Esophagus squamous epithelium (tissue), 5 donors: ENCODE measurements at places on chromosomes 16 and 17. TPM values are rescaled to one million over a fixed set of nuclear protein-coding genes. Genes with fewer than 3 reads are reported as not detected.

Gene MMP15
- total RNA-seq: 2.9 TPM

GRCh38 chr17:40378966-40379365 is 14.4 kb upstream of the GJD3 start:
- no peaks in the 10 kb centered on the region for H3K27me3 ChIP-seq
- no peaks in the 10 kb centered on the region for H3K4me1 ChIP-seq
- no peaks in the 10 kb centered on the region for H3K36me3 ChIP-seq
- no peak for DNase-seq

Gene ABCC1
- total RNA-seq: 47.7 TPM

Gene CCL1
- total RNA-seq: not detected

- peak overlapping the region; percentile 73 for H3K4me3 ChIP-seq
- H3K36me3 ChIP-seq: no peaks in the 10 kb centered on the region
- DNase-seq: no peak
- peaks cover 29% of the 10 kb centered on the region for H3K4me1 ChIP-seq
Measured at GRCh38 chr17:1203111-1203966, 23.6 kb upstream of the ABR start.

DNA sequence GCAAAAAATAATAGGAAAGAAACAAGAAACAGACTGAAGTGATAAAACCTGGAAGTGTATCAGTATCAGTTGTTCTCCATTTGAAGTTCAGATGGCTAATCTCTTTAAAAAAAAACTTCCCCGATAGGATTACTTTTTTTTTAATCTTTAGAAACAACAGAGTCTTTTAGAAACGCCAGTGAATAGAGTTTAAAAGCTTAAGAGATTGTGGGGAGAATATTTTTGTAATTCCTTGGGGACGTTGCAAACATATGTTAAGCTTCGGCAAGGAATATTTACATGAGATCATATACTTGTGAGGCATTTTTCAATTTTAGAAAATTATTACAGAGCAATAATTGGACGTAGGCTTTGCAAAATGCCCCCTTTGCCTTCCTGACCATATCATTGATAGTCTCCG is 13.2 kb downstream of the MAF start:
- H3K36me3 ChIP-seq: no peaks in the 10 kb centered on the region
- peaks cover 4% of the 10 kb centered on the region for H3K4me1 ChIP-seq
- H3K27ac ChIP-seq: no peak overlapping the region

DNA sequence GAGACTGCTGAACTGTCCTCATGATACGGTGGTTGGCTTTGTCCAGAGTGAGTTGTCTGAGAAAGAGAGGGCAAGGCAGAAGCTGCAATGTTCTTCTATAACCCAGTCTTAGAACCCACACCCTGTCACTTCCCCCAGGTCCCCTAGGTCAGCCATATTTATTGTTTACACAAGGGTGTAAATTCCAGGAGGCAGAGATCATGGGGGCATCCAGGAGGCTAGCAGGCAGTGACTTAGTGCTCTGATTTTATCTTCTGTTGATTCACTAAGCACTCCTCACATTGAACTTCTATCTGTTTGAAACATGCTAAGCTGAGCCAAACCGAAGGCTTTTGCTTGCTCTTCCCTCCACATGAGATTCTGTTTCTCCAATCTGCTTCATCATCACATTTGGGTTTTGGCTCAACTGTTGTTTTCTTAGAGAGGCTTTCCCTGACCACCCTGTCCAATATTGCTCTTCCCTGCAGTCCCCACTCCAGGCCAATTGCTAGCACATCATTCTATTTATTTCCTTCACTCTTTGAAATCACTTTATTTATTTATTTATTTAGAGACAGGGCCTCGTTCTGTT is 34.3 kb upstream of the SHISA9 start:
- H3K27me3 ChIP-seq: no peaks in the 10 kb centered on the region
- H3K27ac ChIP-seq: no peak overlapping the region
- DNase-seq: no peak

DNA sequence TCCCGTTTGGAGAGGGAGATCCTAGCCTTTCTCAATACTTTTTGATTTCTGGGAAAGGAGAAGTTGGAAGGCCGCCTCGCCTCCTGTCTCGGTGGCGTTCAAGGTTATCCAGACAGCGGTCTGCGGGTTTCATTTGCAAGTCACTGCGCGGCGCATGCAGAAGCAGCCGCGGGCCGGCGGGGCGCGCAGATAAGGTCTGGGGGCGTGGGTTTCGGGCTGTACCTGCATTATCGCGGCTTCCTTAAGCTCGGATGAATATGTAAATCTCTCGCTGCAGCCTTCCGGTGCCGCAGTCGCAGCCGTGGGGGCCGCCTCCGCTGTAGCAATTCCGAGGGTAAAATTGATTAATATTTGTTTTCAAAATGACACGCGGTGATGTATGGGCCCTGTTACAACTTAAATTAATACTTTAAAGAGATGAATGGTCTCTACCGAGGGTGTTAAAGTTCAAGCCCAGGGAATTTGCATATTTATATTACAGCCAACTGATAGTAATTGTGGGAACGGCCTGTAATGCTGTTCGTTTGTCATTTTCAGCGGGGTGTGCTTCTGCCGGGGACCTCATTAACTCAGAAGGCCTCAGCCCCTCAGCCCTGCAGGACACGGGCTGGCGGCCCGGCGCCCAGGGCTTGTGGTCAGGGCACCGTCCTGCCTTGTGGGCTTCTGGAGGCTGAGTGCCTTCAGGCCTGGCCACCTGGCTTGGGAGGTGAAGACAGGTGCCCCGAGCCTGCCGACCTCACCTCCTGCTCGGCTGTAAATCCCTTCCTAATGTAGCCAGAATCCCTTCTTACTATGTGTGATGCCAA is 99.4 kb downstream of the CYLD start:
- H3K36me3 ChIP-seq: no peaks in the 10 kb centered on the region
- H3K27ac ChIP-seq: no peak overlapping the region
- no peak for DNase-seq
- peaks cover 8% of the 10 kb centered on the region for H3K4me1 ChIP-seq

Gene DNAI2
- total RNA-seq: not detected

DNA sequence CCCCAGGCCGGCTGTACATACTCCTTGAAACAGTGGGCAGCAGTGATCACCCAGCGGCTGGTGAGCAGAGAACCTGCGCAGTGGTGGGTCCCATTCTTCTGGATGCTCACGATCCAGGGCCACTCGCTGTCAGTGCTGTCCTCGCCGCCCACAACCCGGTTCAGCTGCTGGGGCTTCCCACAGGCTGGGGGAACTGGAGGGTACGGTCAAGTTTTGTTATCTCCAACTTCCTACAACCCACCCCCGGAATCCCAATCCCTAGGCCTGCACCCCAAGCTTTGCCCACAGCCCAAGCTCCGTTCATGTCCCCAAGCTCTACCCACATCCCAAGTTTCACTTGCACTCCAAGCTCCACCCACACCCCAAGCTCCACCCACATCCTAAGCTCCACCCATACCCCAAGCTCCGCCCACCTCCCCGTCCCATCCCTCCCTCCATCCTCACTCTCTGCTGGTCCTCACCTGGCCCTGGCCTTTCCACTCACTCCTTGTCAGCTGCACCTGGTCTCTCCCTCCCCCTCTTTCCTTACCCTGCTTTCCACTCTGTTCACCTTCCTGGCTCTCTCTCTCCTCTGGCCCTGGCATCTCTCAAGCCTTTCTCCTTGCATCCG is 1.8 kb downstream of the PRSS22 start:
- no peaks in the 10 kb centered on the region for H3K27me3 ChIP-seq
- H3K36me3 ChIP-seq: peaks cover 36% of the 10 kb centered on the region
- H3K4me1 ChIP-seq: peaks cover 41% of the 10 kb centered on the region
- H3K4me3 ChIP-seq: peak overlapping the region; percentile 57

- no peak for DNase-seq
Measured at GRCh38 chr17:45256114-45256966, 5.6 kb downstream of the SPATA32 start.

GRCh38 chr17:35082073-35082657 is 18.7 kb upstream of the RFFL start:
- no peaks in the 10 kb centered on the region for H3K36me3 ChIP-seq
- H3K27ac ChIP-seq: peak overlapping the region; percentile 1
- H3K4me3 ChIP-seq: no peak overlapping the region

Gene RNF227
- total RNA-seq: 0.94 TPM
